Stimulated activated CD4-positive, alpha-beta T cell treated with anti-CD3 and anti-CD28 coated beads, Interleukin-1b, Interleukin-23, amount 100 ng/mL, for 1 hour (primary cell): ENCODE measurements at places on chromosomes 4 and X.
A peak's percentile ranks its signal among the peaks of the same experiment; 100 is the strongest.

DNA sequence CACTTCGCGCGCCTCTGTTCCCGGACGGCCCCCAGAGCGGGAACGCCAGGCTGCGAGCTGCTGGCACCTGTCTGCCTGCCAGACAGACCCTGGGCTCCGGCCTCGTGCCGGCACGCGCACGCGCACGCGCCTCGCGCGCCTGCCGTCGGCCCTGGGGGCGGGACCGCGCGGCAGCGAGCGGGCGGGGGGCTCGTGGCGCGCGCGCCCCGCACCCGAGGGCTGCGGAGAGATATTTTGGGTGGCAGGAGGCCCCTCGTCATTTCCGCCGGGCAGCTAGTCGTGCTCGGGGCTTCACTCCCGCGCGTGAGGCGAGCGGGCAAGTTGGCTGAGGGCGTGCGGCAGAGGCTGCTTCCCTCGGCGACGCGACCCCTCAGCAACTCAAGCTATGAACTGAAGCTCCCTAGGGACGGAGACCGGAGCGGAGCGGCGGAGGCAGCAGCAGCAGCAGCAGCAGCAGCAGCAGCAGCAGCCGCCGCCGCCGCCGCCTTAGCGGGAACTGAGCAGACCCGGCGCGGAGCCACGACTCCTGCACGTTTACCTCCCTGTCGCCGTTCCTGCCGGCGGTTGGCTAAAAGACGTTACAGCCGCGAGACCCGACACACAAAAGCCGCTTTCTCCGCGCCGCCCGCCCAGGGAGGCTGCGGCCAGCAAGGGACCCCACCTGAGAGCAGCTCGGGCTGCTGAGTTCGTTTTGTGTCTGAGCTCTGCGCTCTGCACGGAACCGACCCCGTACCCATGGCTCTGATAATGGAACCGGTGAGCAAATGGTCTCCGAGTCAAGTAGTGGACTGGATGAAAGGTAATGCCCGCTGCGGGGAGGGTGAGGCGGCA, at the start of gene CNKSR2:
Gene CNKSR2 (plus strand): TSS at position 256 of the 831 bp plus-strand sequence. CDS start 480 bp downstream, at position 736.
- DNase-seq, result peak; percentile 41

DNA sequence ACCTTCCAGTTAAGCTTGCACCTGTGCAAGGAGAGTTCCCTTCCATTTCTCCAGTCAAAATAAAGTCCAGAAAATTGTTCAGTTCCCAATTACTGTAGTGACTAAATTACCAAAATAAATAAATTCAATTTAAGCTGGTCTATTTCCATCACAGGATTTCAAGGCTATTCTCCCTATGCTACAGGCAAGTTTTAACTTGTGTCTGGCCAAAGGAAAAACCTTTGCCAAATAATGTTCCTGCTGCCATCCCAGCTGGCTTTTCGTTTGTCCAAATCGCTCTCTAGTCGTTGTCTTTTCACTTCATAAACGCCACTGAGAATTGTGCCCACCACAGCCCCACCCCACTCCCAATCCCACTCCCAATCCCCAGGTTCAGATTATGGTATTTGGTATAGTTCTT, 2.4 kb downstream of the KCTD8 start:
- no peak for DNase-seq

- DNase-seq, result no peak
Measured at GRCh38 chr4:10694828-10695209, 10.3 kb upstream of the CLNK start.

DNA sequence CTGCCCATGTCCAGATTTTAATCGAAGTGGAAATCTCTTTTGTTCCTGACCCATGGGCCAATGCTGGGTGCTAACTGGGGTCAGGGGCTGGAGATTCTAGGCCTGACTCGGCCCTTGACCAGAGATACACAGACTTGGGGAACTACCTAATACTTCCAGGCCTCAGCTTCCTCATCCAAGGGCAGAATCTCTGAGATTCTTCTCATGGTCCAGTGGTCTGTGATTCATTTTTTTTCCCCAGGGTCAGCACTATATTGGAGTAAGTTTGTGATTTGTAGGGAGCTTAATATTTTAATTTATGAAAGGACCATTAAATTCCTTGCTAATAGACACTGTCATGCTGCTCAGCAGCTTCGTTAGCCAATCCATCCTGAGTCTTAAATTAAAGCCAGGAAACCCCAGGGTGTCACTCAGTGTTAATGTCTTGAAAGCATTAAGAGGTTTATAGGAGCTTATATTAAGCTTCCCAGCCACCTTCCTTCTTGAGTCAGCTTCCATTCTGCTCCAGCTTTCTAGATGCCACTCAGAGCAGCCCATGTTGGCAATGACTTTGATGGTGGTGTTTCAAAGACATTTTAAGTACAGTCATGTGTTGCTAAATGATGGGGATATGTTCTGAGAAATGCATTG, 27.0 kb upstream of the PROM1 start:
- no peak for DNase-seq

DNA sequence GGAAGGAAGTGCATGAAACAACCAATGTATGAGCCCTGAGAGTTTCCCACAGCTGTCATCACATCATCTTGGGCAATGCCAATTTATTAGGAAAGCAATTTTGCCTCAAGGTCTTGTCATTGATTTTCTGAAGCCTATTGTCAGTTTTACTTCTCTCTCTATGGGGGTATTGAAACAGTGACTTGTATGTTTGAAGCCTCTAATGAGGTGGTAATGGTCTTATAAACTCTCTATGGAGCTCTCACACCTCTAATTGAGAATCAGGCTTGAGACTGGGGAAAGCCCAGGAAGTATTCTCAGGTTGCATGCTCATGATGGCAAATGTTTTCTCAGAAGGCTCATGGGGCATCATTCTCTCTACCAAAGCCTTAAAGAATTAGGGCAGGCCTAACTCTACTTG, 308.2 kb upstream of the EMCN start:
- no peak for DNase-seq

DNA sequence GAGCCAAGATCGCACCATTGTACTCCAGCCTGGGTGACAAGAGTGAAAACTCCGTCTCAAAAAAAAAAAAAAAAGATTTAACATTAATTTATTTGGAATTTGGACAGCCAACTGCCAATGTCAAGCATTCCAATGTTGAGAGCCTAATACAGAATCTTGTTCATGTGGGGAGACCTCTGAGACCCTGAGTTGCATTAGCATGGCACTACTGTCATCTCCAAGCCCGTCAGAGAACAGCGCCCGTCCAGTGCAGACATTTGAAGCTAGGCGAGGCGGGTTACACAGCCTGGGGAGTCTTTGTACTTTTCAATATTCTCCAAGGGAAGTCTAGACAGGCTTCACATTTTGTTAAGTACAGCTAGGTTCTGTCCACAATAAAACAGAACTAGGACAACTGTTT, 126.7 kb downstream of the CHRNA9 start:
- no peak for DNase-seq

DNA sequence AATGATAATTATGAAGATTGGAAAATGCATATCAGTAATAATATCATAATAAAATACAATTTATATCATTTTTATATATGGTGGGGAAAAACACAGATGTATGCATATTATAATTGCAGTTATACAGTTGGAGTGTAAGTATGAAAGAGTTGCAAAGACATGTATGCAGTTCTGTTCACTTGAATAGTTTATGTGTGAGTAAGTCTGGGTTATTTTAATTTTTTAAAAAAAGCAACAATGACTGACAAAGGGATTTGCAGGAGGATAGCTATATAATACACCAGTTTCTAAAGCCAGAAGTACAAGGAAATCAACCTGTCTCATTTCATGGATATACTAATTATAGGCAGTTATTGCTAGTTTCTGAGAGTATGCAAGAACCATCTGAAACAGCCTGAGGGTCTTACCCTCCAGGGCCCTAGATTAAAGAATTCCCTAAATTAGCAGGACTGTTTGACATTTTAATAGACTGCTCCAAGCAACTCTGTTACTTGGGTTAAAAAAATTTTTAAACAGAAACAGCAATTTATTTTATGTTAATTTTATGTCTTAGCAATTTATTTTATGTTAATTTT, 40.2 kb downstream of the FAM114A1 start:
- DNase-seq, result no peak

- DNase-seq, result no peak
Measured at GRCh38 chr4:138049355-138049754, 192.8 kb downstream of the SLC7A11 start.

- DNase-seq, result no peak
Measured at GRCh38 chr4:147913137-147913536, 181.2 kb downstream of the ARHGAP10 start.

DNA sequence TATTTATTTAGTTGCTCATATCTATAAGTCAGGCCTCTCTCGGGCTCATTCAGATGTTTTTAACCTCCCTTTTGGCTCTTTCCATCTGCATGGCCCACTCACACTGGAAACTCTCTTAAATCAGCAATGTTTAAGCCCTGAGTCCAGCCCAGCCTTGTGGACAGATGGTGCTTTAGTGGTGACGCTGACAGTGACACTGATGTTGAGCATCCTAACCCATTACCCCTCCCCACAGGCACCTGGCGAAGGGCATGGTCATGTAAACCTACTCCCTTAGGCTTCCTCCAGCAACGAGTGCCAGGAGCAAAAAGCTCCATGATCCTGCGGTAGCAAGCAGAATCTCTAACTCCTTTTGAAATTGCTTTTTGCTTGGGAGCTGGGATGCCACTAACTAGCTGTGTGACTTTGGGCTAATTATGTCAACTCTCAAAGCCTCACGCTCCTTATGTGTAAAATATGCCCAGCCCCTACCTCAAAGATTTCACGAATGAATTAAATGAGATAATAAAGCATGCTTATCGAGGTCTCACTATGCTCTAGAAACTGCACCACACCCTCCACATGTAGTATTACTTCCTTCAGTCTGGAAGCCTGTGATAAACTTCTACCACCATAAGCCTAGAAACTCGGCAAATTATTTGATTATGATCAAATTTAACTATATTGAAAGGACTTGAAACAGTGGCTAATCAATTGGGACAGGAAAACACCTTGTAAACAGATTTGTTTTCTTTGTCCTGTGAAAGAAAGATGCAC, 569.4 kb downstream of the BCOR start:
- no peak for DNase-seq

GRCh38 chr4:95142932-95143331, 385.2 kb downstream of the BMPR1B start:
- DNase-seq, result no peak

- DNase-seq, result no peak
Measured at GRCh38 chr4:127574643-127575042, 58.1 kb upstream of the INTU start.

DNA sequence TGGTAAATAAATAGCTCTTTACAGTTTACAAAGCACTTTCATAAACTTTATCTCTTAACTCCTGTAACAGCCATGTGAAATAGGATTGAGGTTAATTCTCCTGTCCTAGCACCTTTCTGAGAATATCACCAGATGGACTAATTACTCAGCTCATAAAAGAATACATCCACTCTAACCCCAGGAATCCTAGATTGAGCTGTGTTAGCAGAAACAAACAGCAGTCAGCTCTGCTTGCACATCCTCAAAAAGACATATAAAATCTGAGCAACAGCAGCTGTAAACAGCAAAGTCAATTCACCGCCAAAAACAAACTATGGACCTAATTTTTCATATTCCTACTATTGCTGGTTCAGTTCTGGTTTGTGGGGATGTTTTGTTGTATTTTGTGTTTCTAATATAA, 182.8 kb downstream of the QDPR start:
- no peak for DNase-seq

- DNase-seq, result no peak
Measured at GRCh38 chr4:99800332-99801004, 16.2 kb upstream of the DAPP1 start.

DNA sequence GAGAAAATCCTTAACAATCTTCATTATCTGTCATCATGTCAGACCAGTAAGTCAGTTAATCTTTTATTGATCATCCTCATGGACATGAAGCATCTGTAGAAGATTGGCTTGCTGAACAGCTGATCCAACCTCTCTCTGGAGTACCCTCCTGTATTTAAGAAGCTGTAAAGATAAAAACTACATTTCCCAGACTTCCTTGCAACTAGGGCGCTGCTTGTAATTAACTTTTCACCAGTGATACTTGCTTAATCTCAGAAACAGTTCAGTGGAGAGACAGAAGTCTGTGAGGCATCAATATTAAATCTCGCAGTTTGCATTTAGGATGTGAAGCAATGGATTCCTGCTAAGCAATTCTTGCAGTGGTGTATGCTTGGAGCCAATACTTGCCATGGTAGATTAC, 36.0 kb upstream of the SMARCA5 start:
- DNase-seq, result no peak

DNA sequence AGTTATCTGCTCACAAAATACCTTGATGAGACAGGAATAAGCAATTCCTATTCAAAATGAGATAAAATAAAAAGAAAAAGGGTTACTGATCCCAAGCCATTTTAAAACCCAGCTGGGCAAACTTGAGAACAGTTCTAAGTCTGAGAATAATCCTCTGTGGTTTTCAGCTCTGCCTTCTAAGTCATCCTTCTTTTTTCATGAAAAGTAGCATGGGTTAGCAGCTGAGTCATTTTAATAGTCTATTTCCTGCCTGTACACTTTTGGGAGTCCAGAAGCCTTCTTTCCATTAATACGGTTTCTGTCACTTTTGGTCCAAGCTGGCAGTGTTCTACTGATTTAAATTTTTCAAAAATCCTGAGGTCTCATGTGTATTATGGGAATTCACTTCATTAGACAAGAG, 374.3 kb downstream of the IQCM start:
- DNase-seq, result no peak

DNA sequence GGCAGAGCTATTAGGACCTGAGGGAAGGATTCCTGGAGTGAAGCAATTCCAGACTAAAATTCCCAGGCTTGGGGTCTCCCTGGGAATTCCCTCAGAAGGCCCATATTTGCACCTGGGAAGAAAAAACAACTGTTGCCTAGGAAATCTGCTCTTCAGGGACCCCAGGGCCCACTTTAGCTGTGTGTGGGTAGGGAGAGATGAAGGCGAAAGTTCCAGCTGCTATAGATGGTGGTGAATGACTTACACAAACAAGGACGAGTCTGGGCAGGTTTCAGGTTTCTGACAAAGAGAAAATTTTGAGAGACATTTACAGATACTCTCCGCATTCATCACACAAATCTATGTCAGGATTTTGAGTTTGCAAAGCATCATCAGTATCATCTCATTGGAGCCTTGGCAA, 126.1 kb downstream of the GPC3 start:
- no peak for DNase-seq

GRCh38 chr4:90503677-90504076, 376.5 kb downstream of the CCSER1 start:
- DNase-seq, result no peak

- no peak for DNase-seq
Measured at GRCh38 chrX:109281483-109282275, 200.2 kb downstream of the GUCY2F start.

DNA sequence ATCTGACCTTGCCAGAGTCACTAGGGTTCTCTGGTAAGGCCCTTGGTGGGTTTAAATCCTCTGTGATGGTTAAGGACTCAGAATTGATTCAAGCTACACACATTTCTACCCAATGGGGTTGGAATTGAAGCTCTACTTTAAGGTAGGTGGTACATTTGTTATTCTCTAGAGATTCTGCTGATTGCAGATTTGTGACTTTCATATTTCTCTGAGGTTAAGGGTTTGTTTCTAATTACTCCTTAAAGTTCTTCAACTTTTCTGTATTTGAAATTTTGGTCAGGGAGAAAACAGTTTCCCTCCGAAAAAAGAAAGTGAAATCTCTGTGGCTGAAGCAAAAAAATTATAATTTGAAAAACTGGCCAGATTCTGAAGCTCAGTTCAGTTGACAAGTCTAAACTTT, 25.8 kb upstream of the USP46 start:
- DNase-seq, result no peak

GRCh38 chr4:96708766-96709165, 868.9 kb downstream of the PDHA2 start:
- no peak for DNase-seq
